ENCODE measurements at places on chromosomes 12 and 14.
A peak's percentile ranks its signal among the peaks of the same experiment; 100 is the strongest.

- no peak overlapping the region for H3K27ac ChIP-seq
- H3K4me3 ChIP-seq = no peak overlapping the region
- DNase-seq = no peak
- H3K4me1 ChIP-seq = no peaks in the 10 kb centered on the region
These were observed 43.0 kb downstream of the LRIG3 start for GRCh38 chr12:58877243-58877743.

DNA sequence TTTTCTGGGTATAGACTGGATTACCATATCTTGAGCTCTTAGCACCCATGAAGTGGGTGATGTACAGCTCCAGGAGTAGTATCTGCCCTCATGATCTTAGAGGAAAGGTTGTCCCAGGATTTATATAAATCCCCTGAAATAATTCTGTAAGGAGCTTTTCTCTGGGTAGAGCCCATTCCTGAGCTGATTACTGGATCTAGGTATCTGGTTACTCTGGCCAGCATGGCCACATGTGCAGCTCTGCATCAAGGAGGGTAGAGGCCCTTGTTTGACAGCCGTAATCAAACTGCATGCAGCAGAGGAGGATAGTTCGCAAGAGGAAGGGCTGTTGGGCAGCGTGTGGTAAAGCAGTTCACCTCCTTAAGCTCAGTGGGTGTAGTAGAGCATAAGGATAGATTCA is 8.5 kb downstream of the COX14 start:
- H3K36me3 ChIP-seq = peaks cover 50% of the 10 kb centered on the region
- H3K4me3 ChIP-seq = no peak overlapping the region
- no peak overlapping the region for H3K27ac ChIP-seq
- H3K4me1 ChIP-seq = peaks cover 15% of the 10 kb centered on the region
- H3K27me3 ChIP-seq = no peaks in the 10 kb centered on the region

DNA sequence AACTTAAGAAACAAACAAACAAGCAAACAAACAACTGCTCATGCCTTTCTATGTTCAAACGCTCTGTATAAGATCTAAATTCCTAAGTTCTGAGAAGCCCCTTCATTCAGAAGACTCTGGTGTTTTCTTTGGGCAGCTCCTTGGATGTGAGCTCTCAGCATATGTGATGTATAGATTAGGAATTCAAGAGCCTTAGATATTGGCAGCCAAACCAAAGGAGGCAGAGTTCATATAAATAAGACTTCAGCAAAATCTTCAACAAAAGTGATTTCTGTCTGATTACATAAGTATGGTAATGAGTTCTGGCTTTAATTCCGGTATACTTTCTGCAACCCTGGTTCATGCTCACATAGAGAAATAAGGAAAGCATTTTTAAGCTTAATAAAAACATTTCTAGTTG is 145.6 kb downstream of the DYRK2 start:
- no peak overlapping the region for H3K27ac ChIP-seq
- peaks cover 6% of the 10 kb centered on the region for H3K27me3 ChIP-seq
- H3K36me3 ChIP-seq = no peaks in the 10 kb centered on the region
- H3K4me3 ChIP-seq = no peak overlapping the region
- H3K4me1 ChIP-seq = peaks cover 5% of the 10 kb centered on the region
- no peak for DNase-seq

DNA sequence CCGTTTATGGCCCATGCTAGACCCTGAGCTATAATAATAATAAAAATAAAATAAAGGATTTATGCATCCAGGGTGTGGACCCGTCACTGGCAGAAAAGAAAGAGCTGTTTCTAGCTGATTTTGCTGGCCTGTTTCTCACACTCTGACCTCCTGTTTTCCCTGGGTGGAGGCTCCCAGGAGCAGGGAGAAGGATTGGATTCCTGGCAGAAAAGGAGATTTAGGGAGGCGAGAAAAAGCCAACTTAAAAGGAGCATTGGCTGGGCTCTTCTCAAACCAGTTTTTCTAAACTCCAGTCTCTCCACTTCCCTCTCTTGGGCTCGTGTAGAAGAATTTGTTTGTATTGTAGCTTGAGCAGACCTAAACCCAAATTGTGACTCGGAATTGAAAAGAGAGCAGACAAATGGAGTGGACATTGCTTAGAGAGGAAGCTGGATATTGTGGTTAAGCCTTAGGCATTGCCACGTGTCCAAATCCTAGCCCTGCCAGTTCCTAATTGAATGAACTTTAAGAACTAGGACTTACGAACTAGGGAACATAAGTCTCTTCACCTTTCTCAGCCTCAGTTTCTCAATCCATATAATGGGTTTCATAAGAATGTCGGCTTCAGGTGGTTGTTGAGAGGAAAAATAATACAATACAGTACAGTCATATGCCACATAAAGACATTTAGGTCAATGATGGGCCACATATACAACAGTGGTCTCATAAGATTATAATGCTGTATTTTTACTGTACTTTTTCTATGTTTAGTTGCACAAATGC is 14.4 kb upstream of the TBX5 start:
- no peak for DNase-seq
- no peak overlapping the region for H3K4me3 ChIP-seq
- H3K4me1 ChIP-seq = no peaks in the 10 kb centered on the region

DNA sequence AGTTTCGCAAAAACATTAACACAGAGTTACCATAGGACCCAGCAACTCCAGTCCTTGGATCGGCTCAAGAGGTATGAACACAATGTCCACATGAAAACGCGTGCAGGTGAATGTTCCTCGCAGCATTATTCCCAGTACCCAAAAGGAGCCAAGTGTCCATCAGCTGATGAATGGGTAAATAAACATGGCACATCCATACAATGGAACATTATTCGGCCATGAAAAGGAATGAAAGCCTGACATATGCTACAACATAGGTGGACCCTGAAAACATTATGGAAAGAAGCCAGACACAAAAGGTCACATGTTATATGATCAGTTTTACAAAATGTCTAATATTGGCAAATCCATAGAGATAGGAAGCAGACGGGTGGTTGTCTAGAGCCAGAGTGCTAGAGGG is 9.1 kb downstream of the RILPL1 start:
- no peak for DNase-seq
- H3K4me3 ChIP-seq = no peak overlapping the region
- H3K27me3 ChIP-seq = no peaks in the 10 kb centered on the region
- no peak overlapping the region for H3K27ac ChIP-seq
- no peaks in the 10 kb centered on the region for H3K4me1 ChIP-seq
- H3K36me3 ChIP-seq = no peaks in the 10 kb centered on the region

DNA sequence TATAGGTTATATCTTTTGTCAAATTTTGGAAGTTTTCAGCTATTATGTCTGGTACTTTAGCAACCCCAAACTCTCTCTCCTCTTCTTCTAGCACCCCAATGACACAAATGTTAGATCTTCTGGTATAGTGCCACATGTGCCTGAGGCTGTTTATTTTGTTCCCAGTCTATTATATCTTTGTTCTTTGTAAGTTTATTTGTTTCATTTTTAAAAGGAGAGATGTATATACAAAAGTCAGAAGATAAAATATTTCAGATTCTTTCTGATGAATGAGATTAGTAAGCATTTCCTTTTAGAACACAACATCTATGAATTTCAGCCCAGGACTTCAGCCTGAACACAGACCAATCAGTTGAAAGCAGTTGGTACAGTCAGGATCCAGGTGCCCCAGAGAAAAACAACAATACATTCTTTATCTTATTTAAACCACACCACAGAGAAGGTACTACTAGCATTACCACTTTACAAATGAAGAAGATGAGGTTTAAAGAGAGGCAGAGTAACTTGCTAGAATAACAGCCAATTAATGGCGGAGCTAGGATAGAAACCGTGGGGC is 114.1 kb upstream of the BTG1 start:
- H3K36me3 ChIP-seq = peaks cover 2% of the 10 kb centered on the region
- no peak for DNase-seq
- peaks cover 12% of the 10 kb centered on the region for H3K4me1 ChIP-seq
- no peaks in the 10 kb centered on the region for H3K27me3 ChIP-seq
- peak overlapping the region; percentile 19 for H3K4me3 ChIP-seq

GRCh38 chr12:25083211-25083610 is 111.7 kb downstream of the DNAI7 start:
- no peak overlapping the region for H3K4me3 ChIP-seq
- H3K27me3 ChIP-seq = no peaks in the 10 kb centered on the region
- peaks cover 5% of the 10 kb centered on the region for H3K4me1 ChIP-seq
- peaks cover 54% of the 10 kb centered on the region for H3K36me3 ChIP-seq

- no peaks in the 10 kb centered on the region for H3K27me3 ChIP-seq
- no peaks in the 10 kb centered on the region for H3K36me3 ChIP-seq
- H3K4me1 ChIP-seq = no peaks in the 10 kb centered on the region
- DNase-seq = no peak
- H3K4me3 ChIP-seq = no peak overlapping the region
- no peak overlapping the region for H3K27ac ChIP-seq
These were observed 773.2 kb upstream of the ALG10B start for GRCh38 chr12:37543131-37543965.

DNA sequence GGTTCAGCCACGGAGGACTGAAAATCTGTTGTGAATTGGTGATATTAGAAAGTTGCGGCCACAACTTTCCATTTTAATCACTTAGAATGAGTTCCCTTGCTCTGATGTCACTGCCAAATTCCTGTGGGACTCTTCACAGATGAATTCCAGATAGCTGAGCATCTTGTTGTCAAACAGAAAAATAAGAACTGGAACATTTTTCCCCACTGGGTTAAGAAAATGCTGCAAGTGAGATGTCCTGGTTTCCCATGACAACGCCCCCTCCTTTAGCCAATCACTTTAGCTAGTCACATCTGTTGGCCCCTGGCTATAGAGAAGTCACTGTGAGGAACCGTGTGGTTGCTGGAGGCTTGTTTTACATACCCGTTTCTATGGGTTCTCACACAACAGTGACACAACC is 135.9 kb downstream of the KTN1 start:
- no peak overlapping the region for H3K4me3 ChIP-seq
- H3K36me3 ChIP-seq = no peaks in the 10 kb centered on the region
- H3K27ac ChIP-seq = no peak overlapping the region

DNA sequence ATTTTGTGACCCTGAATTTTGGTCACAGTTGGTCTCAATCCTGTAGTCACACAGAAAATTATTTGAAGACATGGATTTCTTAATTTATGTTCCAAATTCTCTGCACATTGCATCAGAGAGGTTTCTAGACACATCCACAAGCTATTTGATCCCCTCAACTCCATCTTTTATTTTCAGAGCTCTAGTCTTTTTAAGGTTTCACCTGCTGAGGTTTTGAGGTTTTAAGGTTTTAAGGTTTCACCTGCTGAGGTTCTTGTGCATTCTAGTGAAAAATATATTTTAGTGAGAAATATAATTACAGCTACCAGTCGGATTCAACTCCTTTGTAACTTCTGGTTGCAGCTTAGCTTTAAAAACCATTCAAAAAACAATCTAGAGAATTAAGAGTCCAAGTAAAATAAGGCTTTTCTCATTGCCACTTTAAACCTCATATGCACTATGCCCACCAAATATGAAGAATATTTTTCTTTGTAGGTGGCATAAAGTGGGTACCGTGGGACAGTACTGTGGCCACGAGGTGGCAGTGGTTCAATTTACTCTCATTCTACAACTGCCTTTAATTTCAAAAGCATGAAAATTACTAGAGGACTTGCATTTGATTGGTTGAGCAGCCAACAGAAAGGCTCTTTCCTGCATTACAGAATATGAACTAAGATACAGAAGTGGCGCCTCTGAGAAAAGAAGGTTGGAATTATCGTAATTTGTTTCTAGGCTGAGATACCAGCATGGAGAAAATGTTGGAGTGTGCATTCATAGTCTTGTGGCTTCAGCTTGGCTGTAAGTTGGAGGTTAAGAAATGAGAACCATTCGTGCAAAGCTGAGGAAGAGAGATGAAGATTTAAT is 366.5 kb upstream of the OR4E1 start:
- peaks cover 8% of the 10 kb centered on the region for H3K4me1 ChIP-seq
- H3K36me3 ChIP-seq = no peaks in the 10 kb centered on the region

GRCh38 chr12:131147293-131147692 is 193.6 kb downstream of the ADGRD1 start:
- H3K4me3 ChIP-seq = no peak overlapping the region
- no peaks in the 10 kb centered on the region for H3K4me1 ChIP-seq
- DNase-seq = no peak
- H3K27ac ChIP-seq = no peak overlapping the region
- H3K36me3 ChIP-seq = no peaks in the 10 kb centered on the region

DNA sequence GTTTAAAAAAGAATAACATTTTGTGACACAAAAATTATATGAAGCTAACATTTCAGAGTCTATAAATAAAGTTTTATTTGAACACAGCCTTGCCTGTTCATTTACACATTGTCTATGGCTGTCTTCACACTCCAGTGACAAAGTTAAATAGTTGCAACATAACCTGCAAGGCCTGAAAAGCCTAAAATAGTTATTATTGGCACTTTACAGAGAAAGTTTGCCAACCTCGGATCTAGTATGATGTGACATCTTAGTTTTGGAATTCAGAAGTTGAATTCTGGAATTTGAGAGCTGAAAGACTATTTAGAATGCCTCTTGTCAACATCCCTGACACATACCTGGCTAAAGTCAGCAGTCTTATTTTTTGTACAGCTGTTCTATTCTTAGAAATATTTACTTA is 68.3 kb downstream of the DYRK2 start:
- H3K36me3 ChIP-seq = no peaks in the 10 kb centered on the region
- no peak overlapping the region for H3K4me3 ChIP-seq
- H3K4me1 ChIP-seq = peaks cover 3% of the 10 kb centered on the region
- no peak overlapping the region for H3K27ac ChIP-seq
- H3K27me3 ChIP-seq = peaks cover 15% of the 10 kb centered on the region

DNA sequence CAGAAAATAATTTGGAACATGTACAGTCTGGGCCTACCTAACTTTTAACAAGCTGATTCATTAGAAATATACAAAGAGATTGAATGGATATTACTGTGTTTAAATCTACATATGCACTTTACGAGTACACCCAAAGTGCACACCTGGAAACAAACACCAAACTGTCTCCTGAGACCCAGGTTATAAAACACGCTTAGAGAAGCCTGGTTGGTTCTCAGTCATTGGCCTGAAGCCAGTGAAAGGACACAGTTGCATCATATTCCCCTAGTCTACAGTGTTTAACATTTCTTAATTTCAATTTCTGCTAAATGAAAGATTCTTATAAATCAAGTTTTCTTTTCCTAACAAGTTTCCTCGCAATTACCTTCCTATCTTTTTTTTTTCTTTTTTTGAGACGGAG is 209.5 kb downstream of the FBXL14 start:
- H3K4me3 ChIP-seq = no peak overlapping the region
- no peak for DNase-seq
- peaks cover 2% of the 10 kb centered on the region for H3K36me3 ChIP-seq
- H3K27ac ChIP-seq = no peak overlapping the region

All from activated CD4-positive, alpha-beta T cell treated with anti-CD3 and anti-CD28 coated beads, Interleukin-2, amount 10 ng/mL, durations not matched to agents 24 days and 14 days (primary cell).